ENCODE measurements at places on chromosomes 4 and X.

DNA sequence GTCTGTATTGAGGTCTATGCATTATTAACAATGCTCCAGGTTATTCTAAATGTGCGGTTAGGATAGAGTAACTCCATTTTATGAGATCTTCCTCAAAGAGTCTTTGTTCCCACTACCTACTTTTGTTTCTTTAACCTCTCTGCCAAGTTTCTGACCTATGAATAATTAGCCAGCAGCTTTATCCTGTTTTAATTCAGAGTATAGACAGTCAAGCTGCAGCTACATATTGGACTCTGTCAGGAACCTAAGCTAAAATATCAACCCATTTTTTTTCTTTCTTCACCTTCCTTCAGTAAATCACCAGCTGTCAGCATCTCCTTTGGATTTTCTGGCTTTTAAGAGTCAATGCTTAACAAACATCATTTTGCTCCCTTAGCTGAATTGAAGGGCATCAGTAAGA is 72.3 kb downstream of the TMEM47 start:
- no peaks in the 10 kb centered on the region for H3K36me3 ChIP-seq
- no peaks in the 10 kb centered on the region for H3K4me1 ChIP-seq
- no peak overlapping the region for H3K4me3 ChIP-seq
- H3K27me3 ChIP-seq, result no peaks in the 10 kb centered on the region
- no peak for DNase-seq
- no peak overlapping the region for H3K27ac ChIP-seq

- H3K4me1 ChIP-seq, result peaks cover 14% of the 10 kb centered on the region
- no peaks in the 10 kb centered on the region for H3K36me3 ChIP-seq
- no peak overlapping the region for H3K27ac ChIP-seq
- DNase-seq, result peak; percentile 49
- H3K27me3 ChIP-seq, result no peaks in the 10 kb centered on the region
Observed at GRCh38 chr4:37998226-37998625, 38.0 kb downstream of the PTTG2 start.

DNA sequence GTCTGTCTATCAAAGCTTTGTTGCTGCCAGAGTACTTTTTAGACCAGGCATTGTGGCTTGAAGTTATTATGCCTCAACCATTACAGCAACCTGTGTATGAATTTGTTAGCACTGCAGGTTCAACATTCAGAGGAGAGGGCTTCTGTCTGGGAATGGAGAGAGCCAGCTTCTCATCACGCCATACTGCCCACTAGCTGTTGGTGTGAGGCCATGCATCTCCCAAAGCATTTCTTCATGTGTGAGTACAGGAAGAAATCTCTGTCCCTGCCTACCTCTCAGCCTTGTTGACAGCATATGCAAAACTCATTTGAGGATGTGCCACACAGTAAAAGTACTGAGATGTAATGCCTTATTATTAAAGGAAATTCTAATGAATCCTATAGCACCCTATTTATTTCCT is 76.9 kb upstream of the PPARGC1A start:
- H3K27me3 ChIP-seq, result no peaks in the 10 kb centered on the region
- no peaks in the 10 kb centered on the region for H3K36me3 ChIP-seq
- H3K4me3 ChIP-seq, result no peak overlapping the region
- H3K27ac ChIP-seq, result no peak overlapping the region
- no peaks in the 10 kb centered on the region for H3K4me1 ChIP-seq

GRCh38 chr4:80489798-80490197 is 154.3 kb downstream of the CFAP299 start:
- DNase-seq, result no peak
- no peaks in the 10 kb centered on the region for H3K36me3 ChIP-seq
- H3K27me3 ChIP-seq, result no peaks in the 10 kb centered on the region
- H3K4me3 ChIP-seq, result no peak overlapping the region
- H3K27ac ChIP-seq, result no peak overlapping the region
- no peaks in the 10 kb centered on the region for H3K4me1 ChIP-seq

DNA sequence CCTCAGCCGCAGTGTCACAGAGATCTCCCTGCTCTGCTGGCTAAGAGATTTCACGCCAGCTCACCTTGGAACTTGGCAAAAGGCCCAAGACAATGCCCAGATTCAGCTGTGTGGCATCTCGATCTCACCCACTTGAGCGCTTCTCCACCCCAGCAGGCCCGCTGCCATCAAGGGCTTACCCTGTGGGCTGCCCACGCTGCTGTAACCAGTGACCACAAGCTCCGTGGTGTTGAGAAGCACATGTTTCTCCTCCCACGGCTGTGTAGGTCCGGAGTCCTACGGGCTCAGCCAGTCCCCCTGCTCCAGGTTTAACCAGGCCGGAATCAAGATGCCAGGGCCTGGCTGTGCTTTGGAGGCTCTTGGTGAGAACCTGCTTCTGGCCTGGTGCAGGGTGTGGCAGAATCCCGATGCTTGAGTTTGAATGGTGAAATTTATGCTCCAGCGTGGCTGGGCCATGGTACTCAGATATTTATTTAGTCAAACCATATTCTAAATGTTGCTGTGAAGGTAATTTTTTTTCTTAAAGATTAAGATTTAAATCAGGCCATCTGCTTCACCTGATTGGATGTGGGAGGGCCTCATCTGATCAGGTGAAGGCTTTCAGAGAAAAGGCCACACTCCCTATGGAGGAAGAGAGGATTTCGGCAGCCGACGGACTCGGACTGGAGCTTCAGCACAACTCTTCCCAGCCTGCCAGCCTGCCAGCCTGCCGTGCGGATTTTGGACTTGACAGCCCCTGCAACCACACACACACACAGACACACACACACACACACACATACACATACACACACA is 24.8 kb upstream of the ADRA2C start:
- H3K27me3 ChIP-seq, result peaks cover 40% of the 10 kb centered on the region
- no peak for DNase-seq
- H3K4me1 ChIP-seq, result peaks cover 11% of the 10 kb centered on the region
- no peak overlapping the region for H3K4me3 ChIP-seq

- DNase-seq, result peak; percentile 67
- H3K27ac ChIP-seq, result no peak overlapping the region
- H3K4me1 ChIP-seq, result peaks cover 18% of the 10 kb centered on the region
- H3K36me3 ChIP-seq, result peaks cover 3% of the 10 kb centered on the region
- no peaks in the 10 kb centered on the region for H3K27me3 ChIP-seq
- no peak overlapping the region for H3K4me3 ChIP-seq
Observed at GRCh38 chr4:16045687-16046086, 38.1 kb downstream of the PROM1 start.

DNA sequence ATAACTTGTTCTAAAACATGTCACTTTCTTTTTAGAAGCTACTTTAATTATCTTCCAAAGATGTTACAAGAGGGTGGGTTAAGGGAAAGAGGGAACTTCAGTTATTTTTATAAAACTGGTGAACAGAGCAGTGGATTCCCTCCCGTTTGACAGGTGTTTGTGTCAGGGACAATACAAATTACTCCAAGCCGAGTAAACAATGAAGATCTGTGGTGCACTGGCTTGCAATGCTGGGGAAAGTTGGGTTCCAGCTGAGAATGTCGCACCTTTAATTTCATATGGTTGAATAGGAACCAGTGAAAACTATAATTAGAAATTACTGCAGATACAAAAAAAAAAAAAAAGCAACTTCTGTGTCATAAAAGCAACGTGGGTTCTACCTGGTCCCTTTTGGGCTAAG is 98.6 kb upstream of the TTC29 start:
- H3K4me3 ChIP-seq, result no peak overlapping the region
- H3K4me1 ChIP-seq, result peaks cover 5% of the 10 kb centered on the region
- H3K27ac ChIP-seq, result no peak overlapping the region

GRCh38 chr4:70522626-70523025 is 4.3 kb downstream of the AMTN start:
- H3K36me3 ChIP-seq, result no peaks in the 10 kb centered on the region
- H3K27ac ChIP-seq, result no peak overlapping the region
- H3K4me3 ChIP-seq, result no peak overlapping the region
- H3K4me1 ChIP-seq, result no peaks in the 10 kb centered on the region

GRCh38 chr4:5471691-5472090 is 236.7 kb downstream of the EVC2 start:
- H3K4me1 ChIP-seq, result peaks cover 11% of the 10 kb centered on the region
- no peaks in the 10 kb centered on the region for H3K36me3 ChIP-seq
- DNase-seq, result no peak
- no peak overlapping the region for H3K4me3 ChIP-seq
- no peak overlapping the region for H3K27ac ChIP-seq
- H3K27me3 ChIP-seq, result no peaks in the 10 kb centered on the region

DNA sequence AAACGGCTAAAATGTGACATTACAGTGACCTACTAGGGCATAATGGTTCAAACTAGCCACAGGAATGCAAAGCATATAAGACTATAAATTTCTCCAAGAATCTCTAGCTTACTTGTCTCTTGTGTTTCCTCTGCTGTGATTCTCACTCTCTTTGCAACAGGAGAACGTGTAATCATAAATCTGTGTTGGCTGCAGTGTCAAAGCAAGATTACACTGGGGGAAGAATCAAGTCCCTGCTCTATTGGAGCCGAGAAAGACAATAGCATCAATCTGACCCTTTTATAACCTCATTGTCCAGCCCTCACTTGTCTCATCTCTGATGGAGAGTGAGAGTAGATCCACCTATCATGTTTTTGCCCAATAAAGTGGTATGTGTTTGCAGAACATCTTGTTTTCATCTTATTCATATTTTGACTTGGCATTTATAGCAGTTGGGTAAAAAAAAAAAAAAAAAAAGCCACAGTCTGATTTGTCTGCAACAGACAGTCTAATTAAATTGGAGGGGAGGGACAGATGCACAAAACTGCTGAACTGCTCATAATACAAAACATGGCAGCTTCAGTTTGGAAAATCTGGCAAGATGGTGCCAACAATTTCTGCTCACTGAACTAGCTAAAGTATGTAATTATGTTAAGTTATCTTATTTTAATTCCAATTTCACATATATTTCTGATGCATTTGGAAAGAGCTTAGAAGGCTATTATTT is 165.0 kb upstream of the GABRA2 start:
- no peaks in the 10 kb centered on the region for H3K4me1 ChIP-seq
- no peak overlapping the region for H3K4me3 ChIP-seq
- H3K27ac ChIP-seq, result no peak overlapping the region
- no peaks in the 10 kb centered on the region for H3K36me3 ChIP-seq
- no peaks in the 10 kb centered on the region for H3K27me3 ChIP-seq

DNA sequence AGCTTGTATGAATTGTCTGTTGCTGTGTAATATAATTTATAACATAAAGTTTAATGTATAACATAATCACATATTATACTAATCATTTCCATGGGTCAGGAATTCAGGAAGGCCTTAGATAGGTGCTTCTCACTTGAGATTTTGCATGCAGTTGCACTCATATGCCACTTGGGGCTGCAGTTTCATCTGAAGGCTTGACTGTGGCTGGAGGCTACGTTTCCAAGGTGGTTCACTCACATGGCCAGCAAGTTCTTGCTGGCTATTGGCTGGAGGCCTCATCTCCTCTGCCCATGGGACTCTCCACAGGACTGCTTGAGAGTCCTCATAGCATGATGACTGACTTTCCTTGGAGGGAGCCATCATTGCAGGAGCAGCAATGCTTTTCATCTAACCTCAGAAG is 53.4 kb upstream of the STX18 start:
- DNase-seq, result no peak
- H3K36me3 ChIP-seq, result no peaks in the 10 kb centered on the region
- no peak overlapping the region for H3K4me3 ChIP-seq
- H3K27me3 ChIP-seq, result no peaks in the 10 kb centered on the region

DNA sequence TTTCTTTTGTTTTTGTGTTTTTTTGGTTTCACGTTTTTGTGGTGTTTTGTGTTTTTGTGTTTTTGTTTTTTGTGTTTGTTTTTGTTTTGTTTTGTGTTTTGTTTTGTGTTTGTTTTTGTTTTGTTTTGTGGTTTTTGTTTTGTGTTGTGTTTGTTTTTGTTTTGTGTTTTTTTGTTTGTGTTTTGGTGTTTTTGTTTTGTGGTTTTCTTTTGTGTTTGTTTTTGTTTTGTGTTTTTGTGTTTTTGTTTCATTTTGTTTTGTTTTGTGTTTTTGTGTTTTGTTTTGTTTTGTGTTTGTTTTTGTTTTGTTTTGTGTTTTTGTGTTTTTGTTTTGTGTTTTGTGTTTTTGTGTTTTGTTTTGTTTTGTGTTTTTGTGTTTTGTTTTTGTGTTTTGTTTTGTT is 20.9 kb downstream of the CSF2RA start:
- H3K4me3 ChIP-seq, result no peak overlapping the region
- H3K27ac ChIP-seq, result no peak overlapping the region
- no peaks in the 10 kb centered on the region for H3K4me1 ChIP-seq
- DNase-seq, result no peak
- H3K36me3 ChIP-seq, result no peaks in the 10 kb centered on the region

GRCh38 chr4:173333658-173334084 is 487 bp downstream of the HMGB2 start:
- peak overlapping the region; percentile 98 for H3K4me3 ChIP-seq
- peak; percentile 78 for DNase-seq
- H3K4me1 ChIP-seq, result peaks cover 11% of the 10 kb centered on the region
- no peaks in the 10 kb centered on the region for H3K27me3 ChIP-seq

- H3K27ac ChIP-seq, result no peak overlapping the region
- H3K36me3 ChIP-seq, result no peaks in the 10 kb centered on the region
- peaks cover 23% of the 10 kb centered on the region for H3K27me3 ChIP-seq
- H3K4me3 ChIP-seq, result no peak overlapping the region
- H3K4me1 ChIP-seq, result peaks cover 40% of the 10 kb centered on the region
Observed at GRCh38 chr4:1772853-1773538, 20.1 kb upstream of the FGFR3 start.

Data from muscle of leg (tissue), 16 donors.